ENCODE measurements at places on chromosomes 2 and 18. TPM values are rescaled to one million over a fixed set of nuclear protein-coding genes. Genes with fewer than 3 reads are reported as not detected.

Gene CLK1
- 132 TPM for total RNA-seq

Gene PECR
- 6.5 TPM for total RNA-seq

Gene ASPRV1
- 0.16 TPM for total RNA-seq

Gene OSBPL1A
- 6.8 TPM for total RNA-seq

Gene MBP
- 3.8 TPM for total RNA-seq

Gene DSC3
- total RNA-seq, result 0.16 TPM

Gene SLC5A7
- not detected for total RNA-seq

All from bladder microvascular endothelial cell (primary cell).